ENCODE measurements at places on chromosomes 12 and 14.
A peak's percentile ranks its signal among the peaks of the same experiment; 100 is the strongest.

- peak overlapping the region; percentile 93 for H3K4me3 ChIP-seq
- H3K4me1 ChIP-seq: peaks cover 38% of the 10 kb centered on the region
- H3K36me3 ChIP-seq: no peaks in the 10 kb centered on the region
- DNase-seq: peak; percentile 10
- H3K27me3 ChIP-seq: no peaks in the 10 kb centered on the region
These were observed 805 bp upstream of the CRACR2A start for GRCh38 chr12:3753544-3754284.

GRCh38 chr14:74604911-74605310, 7.1 kb downstream of the LTBP2 start:
- H3K4me3 ChIP-seq: no peak overlapping the region
- peaks cover 6% of the 10 kb centered on the region for H3K4me1 ChIP-seq
- no peak for DNase-seq

DNA sequence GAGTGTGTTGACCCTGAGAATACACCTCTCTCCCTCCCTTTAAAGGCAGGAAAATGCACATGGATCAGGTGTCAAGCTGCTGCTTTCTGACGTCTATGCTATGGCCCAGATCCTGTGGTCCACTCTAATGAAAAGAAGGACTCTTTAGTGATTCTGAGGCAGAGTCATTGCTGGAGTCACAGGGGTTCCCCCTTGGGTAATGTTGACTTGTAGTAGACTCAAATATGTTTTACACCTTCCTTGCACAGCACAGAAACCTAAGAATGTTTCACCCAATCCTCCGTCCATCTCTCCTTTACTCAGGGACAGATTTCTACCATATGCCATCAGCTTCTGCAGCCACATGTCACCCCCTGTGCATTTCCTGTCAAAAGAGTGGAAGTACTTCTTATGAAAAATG, 525.4 kb downstream of the TMEM121 start:
- H3K36me3 ChIP-seq: no peaks in the 10 kb centered on the region
- H3K27me3 ChIP-seq: no peaks in the 10 kb centered on the region
- no peak overlapping the region for H3K27ac ChIP-seq
- H3K4me3 ChIP-seq: no peak overlapping the region
- H3K4me1 ChIP-seq: no peaks in the 10 kb centered on the region

GRCh38 chr14:76055330-76055729, 69.8 kb downstream of the IFT43 start:
- no peak for DNase-seq
- H3K36me3 ChIP-seq: no peaks in the 10 kb centered on the region
- H3K4me3 ChIP-seq: no peak overlapping the region
- no peaks in the 10 kb centered on the region for H3K27me3 ChIP-seq
- no peaks in the 10 kb centered on the region for H3K4me1 ChIP-seq

DNA sequence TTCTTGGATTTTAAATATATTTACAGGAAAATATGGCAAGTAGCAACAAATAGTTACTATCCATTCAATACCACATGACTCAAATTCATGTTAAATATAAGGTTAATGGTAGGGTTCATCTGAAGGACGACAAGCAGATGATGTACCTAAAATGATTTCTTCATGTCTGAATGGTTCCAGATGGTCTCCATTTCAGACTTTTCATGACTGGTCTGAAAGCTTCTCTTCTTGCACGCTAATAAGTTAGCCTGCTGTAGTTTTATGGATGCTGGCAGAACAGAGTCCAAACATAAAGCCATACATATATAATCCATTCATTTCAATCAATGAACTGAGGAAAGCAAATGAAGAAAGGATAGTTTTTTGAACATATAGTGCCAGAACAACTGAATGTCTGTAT, 257.0 kb upstream of the MGAT4C start:
- no peaks in the 10 kb centered on the region for H3K4me1 ChIP-seq
- H3K4me3 ChIP-seq: no peak overlapping the region
- no peaks in the 10 kb centered on the region for H3K36me3 ChIP-seq
- no peaks in the 10 kb centered on the region for H3K27me3 ChIP-seq
- DNase-seq: no peak
- H3K27ac ChIP-seq: no peak overlapping the region
